ENCODE measurements at places on chromosomes 6 and 20.
A peak's percentile ranks its signal among the peaks of the same experiment; 100 is the strongest.

GRCh38 chr20:38412877-38413577 is 22.1 kb downstream of the SNHG17 start:
- DNase-seq, result no peak

DNA sequence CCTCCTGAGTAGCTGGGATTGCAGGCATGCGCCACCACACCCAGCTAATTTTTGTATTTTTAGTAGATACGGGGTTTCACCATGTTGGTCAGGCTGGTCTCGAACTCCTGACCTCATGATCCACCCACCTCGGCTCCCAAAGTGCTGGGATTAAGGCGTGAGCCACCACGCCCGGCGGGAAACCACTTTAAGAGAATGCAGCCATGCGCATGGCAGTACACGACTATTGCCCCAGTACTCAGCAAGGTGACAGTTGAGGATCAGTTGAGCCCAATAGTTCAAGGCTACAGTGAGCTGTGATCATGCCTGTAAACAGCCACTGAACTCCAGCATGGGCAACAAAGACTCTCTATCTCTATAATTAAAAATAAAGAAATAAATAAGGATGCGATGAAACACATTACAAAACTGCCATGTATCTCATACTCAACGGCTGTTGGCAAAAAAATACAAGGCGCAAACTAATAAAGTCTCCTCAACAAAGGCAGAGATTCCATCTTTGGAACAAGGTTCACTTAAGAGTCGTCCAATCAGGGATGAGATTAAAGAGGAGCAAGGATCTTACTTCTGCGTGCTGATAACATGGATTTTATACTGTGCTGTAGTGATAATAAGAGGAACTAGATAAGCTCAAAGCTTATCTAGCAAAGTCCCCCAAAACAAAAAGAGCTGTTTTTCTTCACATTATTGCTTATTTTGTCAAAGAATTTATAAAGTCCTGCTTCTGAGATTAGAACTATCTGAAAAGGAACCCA is 51.1 kb downstream of the STAU1 start:
- no peak for DNase-seq

- peak; percentile 34 for DNase-seq
Observed at GRCh38 chr6:34671801-34672656, 24.5 kb downstream of the ILRUN start.

DNA sequence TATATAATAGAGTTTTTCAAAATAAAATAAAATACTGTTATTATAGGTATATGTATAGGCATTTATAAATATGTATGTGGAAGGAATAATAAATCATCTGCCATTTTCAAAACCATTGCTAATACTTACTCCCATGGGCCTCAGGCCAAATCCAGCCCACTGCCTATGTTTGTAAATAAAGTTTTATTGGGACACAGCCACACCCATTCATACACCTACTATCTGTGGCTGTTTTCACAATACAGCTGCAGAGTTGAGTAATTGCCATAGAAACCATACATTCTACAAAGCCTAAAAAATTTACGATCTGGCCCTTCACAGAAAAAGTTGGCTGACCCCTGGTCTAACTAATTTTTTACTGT is 9.5 kb downstream of the ALDH5A1 start:
- DNase-seq, result no peak

DNA sequence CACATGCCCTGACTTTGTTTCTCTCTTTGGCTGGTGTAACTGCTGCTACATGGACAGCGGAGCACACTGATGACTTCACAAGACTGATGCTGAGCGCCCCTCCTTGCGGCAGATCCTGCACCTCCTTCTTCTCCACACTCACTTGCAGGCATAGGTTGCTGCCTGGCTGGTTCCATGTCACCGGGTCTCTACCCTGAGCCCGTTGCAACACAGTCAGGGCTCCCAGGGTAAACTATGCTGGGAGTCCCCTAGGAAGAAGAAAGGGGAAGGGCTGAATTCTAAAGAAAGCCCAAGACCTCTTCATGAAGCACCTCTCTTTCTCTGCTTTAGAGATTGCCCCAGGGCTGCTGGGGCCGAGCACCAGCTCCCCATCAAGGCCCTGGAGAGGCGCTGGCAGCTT is 83.3 kb upstream of the DUSP22 start:
- no peak for DNase-seq

GRCh38 chr20:25066386-25066785 is 8.4 kb upstream of the ACSS1 start:
- DNase-seq, result peak; percentile 56

DNA sequence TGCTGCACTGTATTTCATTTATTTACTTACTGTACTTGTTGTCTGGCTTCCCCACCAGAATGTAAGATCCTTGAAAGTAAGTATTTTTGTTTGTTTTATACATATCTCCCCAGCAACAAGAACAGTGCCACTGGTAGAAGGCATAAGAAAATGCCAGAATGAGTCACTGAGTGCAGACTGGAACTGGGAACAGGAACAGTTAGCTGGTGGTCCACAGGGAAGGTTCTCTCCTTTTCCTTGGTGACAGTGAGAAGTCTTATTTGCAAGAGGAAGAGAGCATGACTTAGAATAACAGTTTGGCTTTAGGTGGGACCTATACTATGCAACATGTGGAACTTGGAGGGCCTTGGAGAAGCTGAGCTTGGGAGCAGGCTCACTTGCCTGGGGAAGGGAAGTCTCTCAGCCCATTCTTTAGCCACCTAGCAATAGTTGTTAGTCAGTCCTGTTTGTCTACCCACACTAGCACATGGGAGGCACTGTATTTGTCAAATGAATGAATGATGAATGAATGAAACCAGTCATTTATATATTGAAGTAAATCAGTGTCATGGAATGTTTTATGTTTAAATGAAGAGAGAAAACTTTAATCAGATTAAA is 203.5 kb downstream of the KCNQ5 start:
- DNase-seq, result peak; percentile 89

- no peak for DNase-seq
Observed at GRCh38 chr6:33566182-33567084, 13.6 kb downstream of the BAK1 start.

DNA sequence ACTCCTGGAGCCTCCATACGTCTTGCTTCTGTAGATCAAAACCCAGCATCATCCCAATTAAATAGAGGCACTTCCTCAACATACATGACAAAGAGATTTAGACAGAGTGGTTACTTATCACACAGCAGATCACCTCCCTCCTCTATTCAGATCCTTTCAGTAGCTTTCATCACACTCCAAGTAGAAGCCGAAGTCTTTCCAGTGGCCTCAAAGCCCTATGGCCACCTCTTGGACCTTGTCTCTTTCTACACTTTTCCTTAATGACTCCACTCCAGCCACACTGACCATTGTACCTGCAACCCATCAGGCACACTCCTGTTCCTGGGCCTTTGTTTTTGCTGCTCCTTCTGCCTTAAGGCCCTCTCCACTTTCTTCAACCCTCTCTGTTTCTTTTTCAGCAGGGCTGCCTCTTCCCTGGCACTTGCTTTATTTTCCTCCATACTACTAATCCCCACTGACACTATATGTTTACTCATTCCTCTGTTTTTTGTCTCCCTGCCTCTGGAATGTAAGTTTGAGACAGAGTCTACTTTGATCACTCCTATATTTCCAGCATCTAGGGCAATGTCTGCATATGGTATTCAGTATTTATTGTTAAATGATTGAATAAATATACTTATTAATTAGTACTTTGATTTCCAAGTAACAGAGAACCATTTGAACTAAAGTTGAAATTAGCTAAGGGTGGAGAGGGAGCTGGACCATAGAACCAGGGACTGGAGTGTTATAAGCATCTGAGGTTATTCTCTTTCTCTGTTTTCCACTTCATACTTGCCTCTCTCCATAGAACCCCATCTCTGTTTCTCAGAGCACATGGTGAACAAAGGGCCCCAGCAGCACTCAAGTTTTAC is 43.4 kb upstream of the TRAM2 start:
- no peak for DNase-seq

- no peak for DNase-seq
Observed at GRCh38 chr6:30160785-30161531, at the start of gene TRIM10. Gene TRIM10, minus strand, starts transcription at chr6:30161211. Its CDS starts 353 bp downstream, at chr6:30160858.

- DNase-seq, result no peak
Observed at GRCh38 chr20:64158346-64159285, 5.6 kb upstream of the MYT1 start.

GRCh38 chr6:131937226-131937625 is 13.9 kb downstream of the CCN2 start:
- DNase-seq, result peak; percentile 28

DNA sequence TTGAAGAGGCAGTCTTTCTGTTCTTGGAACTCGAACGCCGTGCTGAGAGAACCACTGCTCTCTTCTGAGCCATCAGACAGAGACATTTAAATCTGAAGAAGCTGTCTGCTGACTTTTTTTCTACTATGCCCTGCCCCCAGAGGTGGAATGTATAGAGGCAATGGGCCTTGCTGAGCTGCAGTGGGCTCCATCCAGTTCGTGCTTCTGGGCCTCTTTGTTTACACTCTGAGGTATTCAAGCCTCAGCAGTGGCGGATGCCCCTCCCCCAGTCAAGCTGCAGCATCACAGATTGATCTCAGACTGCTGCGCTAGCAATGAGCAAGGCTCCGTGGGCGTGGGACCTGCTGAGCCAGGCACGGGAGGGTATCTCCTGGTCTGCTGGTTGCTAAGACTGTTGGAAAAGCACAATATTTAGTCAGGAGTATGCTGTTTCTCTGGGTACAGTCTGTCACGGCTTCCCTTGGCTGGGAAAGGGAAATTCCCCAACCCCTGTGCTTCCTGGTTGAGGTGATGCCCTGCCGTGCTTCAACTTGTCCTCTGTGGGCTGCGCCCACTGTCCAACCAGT is 526.8 kb downstream of the CD109 start:
- DNase-seq, result no peak

DNA sequence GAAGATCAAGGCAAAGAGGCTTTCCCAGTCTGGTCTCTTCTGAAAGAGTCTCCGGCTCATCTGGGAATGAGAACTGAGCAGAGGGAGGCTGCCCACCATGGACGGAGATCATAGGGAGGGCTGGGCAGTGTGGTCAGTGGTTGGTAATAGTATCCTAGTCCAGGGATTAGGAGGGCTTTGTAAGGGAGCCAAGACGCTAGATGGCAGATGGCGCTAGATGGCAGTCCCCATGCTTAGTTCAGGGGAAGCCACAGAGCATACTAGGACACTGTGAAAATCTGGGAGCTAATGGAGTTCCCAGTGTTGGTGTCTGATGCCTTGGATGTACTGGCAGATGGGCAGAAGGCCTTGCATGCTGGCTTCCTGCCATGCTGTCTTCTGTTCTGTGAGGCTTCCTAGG is 21.7 kb upstream of the DAAM2 start:
- DNase-seq, result no peak

- peak; percentile 80 for DNase-seq
Observed at GRCh38 chr20:6265204-6265904, 142.5 kb upstream of the FERMT1 start.

DNA sequence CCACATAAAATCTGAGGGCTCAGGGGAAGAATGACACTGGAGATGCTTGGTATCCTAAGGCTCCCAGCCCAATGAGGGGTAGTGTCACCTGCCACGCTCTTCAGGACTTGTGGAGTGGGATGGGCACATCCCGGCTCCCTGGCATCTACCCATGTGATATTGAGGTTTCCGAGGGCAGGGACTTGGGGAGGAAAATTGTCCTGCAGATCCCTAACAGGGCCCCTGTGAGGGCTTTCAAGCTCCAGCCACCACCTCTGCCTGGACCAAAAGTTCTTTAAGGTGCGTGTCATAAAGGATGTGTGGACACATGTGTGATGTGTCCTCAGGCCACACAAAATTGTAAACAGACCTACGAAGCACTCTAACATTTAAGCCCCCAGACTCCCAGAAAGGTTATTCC is 2.5 kb downstream of the SCML4 start:
- DNase-seq, result no peak

DNA sequence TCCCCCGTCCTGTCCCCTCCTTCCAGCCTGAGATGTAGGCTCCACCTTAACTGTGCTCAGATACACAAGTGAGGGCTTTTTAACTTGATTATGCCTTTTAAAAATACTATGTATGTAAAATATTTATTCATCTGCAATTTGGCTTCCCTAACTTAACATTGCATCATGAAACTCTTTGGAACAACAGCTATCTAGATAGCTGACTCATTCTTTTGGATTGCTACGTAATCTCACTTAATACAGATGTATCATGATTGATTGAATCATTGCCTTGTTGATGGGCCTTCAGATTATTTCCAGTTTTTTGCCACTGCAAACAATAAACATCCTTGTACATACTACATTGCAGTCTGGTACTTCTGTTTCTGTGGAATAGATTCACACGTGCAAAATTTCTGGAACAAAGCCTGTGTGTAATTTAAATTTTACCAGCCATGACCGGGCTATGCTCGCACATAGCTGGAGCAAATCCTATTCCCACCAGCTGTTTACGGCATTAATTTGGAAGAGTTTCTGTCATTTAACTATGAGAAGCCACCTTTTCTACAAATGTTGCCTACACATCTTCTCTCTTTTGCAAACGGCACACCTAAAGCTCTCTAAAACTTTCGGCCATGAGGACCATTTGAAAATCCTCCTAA is 6.5 kb downstream of the PRND start:
- DNase-seq, result no peak

DNA sequence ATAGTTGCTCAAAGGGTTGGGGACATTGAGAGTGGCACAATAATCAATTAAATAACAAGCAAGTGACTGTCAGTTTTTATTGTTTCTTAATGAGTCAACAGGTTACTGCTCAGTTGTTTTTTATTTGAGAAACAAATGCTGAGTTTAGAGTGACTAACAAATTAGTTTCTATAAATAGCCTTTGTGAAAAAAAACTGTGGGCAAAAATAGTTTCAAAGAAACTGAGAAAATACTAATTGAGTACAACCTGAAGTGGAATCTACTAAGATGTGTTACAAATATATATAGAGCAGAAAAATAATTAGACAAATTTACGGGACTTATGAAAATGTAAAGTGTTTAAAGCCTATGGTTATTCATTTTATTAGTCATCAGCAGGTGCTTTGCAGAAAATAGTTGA is 22.3 kb downstream of the BEND6 start:
- DNase-seq, result no peak

- DNase-seq, result peak; percentile 28
Observed at GRCh38 chr6:107538856-107539387, 49.0 kb downstream of the SOBP start.

GRCh38 chr6:166776571-166776970 is 149.5 kb upstream of the RPS6KA2 start:
- no peak for DNase-seq

DNA sequence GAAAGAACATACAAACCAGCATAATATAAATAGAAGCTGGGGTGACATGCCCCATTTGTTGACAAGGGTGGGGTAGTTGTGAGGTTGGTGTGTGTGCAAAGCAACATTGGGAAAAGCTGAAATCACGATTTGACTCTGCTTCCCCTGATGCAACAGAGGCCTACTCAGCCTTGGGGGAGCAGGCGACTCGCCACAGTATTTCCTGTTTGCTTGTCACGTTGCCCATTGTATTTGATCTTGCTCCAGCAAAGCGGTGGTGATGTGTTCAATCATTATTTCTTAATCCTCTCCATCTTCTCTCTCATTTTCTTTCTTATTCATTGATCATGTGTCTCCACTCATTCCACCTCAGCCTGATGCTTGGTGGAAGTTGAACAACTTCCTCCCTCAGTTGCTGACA is 165.8 kb upstream of the CITED2 start:
- DNase-seq, result peak; percentile 82

Data from renal cortical epithelial cell (primary cell).